ENCODE measurements at places on chromosomes 5 and 9.

DNA sequence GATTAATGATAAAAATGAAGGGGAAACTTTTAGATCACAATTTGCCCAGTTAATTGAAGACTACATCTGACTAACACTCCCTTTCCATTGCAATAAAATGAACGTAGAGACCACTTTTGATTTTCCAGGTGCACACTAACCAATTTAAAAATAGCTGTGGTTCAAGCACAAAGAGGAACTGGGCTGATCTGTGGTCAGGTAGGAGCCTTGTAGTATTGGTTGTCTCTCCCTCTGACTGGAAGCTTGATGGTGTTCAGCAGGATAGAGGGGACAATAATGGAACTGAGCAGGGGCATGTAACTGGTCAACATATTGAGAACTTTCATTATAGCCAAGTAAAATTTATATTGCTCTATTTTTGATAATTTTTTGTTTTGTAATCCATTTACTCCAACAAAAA, 886.8 kb upstream of the SEMA6A start:
- DNase-seq, result no peak

DNA sequence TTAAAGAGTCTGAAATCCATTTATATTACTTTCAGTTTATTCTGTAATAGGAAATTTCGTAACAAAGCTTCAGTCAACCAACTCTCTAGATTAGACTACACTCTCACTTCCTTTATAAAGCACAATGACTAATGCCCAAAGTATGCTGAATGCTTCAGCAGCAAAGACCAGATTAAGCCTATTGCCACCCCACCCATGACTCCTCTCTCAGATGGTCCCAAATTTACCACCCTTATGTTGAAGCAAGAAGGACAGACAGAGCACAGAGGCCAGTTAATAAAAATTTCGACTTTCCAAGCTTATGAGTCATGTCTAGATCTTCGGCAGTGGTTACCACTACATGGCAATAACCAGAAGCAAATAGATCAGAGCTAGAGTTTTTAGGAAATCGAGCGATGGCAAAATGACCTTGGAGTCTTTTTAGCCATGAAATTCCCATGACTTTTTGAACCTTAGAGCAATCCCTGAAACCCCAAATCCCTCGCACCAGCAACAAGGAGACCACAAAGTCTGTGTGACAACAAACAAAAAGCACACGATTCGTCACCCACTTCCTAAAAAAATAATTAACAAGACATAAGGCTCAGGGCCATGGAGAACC, 287.8 kb upstream of the RASA1 start:
- no peak for DNase-seq

GRCh38 chr5:121239951-121240350, 611.7 kb upstream of the FTMT start:
- no peak for DNase-seq

GRCh38 chr5:113205807-113206206, 229.0 kb downstream of the TSSK1B start:
- DNase-seq, result no peak

GRCh38 chr9:131994364-131995125, 85.1 kb downstream of the MED27 start:
- no peak for DNase-seq

- no peak for DNase-seq
Observed at GRCh38 chr5:154970759-154971158, 29.9 kb downstream of the MRPL22 start.

DNA sequence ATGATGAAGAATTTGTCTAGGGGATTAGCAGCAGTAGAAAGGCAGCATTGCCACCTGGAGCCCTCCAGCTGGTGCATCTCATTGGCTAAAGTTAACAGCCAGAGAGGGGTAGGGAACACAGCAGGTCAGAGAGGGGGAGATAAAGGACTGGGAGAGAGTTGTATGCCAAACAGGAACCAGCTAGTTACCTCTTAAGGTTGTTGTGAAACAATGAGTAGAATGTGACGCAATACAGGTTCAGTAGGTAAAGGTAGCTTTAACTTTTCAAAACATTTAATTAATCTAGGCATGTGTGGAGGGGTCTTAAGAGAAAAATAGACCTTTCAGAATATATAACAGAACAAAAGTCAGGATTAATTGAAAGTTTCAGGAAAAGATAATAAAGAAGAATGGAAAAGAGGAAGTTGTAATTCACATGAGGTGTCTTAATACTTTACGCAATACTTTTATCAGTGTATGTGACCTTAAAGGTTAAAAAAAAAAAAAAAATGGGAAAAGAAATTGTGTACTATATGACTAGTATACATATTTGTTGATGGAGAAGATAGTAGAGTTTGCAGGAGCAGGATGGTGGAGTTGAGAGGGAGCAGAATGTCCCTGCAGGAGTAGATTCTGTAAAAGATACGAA, 14.3 kb downstream of the FBXO38 start:
- no peak for DNase-seq

DNA sequence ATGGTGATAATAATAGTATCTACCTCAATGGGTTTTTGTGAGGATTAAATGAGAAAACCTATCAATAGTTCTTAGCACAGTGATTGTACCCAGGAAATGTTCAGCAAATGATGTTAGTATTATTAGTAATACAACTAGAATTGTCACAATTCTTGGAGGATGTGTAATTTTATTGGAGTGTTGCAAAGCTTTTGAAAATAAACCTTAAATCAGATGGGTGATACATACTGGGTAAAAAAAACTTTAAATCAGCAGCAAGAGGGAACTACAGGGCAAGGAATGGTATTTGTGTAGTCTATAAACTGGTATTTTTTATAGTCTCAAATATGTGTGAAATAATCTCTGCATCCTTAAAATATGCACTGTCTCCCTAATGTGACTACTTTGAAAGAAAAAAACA, 371.6 kb downstream of the PIK3R1 start:
- DNase-seq, result no peak

DNA sequence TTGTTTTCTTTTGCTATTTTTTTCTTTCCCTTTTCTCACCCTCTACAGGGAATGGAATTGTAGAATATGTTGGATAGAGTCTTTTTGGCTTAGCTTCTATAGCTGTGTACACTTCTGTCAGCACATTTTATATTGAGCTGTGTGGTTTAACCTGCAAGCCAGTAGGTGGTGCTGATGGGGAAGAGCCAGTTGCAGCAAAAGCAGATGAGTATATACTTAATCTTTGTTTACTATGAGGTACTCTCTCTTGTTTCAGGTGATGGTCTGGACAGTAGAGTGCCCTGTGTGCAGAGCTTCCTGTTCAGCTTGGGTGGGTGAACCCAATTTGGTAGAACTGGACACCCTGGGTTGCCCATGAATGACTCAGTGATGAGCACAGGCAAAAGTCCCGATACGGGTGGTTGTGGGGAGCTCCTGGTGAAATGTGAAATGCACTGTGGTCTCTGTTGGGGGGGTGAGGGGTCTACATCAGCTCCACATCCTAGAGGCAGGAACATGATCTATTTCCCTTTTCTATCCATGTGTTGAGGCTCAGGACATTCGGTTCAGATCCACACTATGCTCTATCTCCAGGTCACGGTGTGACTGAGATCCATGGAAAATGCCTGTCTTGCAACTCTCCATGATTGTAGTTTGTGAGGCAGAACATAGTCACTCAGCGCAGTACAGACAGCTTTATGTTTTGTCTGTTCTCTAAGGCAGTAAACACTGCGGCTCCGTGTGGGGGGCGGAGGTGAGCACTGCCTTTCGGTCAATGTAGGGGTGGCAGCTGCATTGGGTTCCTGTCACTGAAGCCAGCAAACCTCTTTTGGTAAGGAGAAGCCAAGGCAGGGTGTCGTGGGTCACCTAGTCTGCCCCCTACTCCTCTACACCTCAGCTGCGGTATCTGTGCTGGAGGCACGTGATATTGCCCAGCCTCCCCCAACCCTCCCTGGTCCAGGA, 353.2 kb downstream of the PRR16 start:
- no peak for DNase-seq

DNA sequence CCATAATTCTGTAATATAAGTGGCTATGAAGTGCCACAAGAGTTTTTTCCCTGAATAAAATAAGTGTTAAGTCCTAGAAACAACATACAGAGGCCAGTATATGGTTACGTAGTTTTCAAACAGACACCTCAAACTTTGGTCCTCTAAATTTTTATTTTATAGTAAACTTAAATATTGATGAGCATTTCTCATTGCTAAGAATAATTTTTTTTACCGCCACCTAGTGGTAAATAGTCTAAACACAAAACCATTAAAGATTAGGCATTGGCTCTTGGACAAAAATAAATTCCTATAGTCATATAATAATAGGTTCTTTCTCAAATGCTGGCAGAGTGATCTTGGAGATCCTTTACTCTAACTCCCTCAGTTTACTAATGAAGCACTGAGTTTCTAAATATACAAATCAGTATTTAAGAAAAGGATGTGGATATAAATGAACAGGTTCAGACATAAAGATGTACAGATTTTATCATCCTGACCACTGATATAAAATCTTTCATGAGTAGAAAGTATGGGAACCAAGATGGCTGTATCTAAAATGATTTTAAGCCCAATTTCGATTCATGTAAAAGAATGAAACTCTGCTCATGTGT, 136.2 kb downstream of the FANCC start:
- DNase-seq, result no peak

Data from ovary (tissue), 10 donors.